A549 treated with GW870086 at 1 μM for 4 hours (cell line): ENCODE measurements at places on chromosomes 3 and 15. TPM values are rescaled to one million over a fixed set of nuclear protein-coding genes. Genes with fewer than 3 reads are reported as not detected.

Gene APOD
- total RNA-seq = 0.79 to 1.2 TPM (median 0.87 TPM) in 5 replicates

Gene STXBP5L
- total RNA-seq = not detected in 5 replicates

Gene SPRED1
- total RNA-seq = 5.7 to 9.6 TPM (median 8.3 TPM) in 5 replicates

Gene GOLGA8T
- total RNA-seq = 0.86 to 2.2 TPM (median 1.9 TPM) in 5 replicates

Gene CELF6
- 0.11 to 0.24 TPM (median 0.16 TPM) in 5 replicates for total RNA-seq

Gene CCDC13
- total RNA-seq = 0.41 to 0.61 TPM (median 0.46 TPM) in 5 replicates

Gene FANCD2OS
- total RNA-seq = not detected in 5 replicates

Gene MRPS25
- total RNA-seq = 42.7 to 63.6 TPM (median 59.6 TPM) in 5 replicates

Gene SI
- not detected in 5 replicates for total RNA-seq

Gene GNAT1
- not detected in 5 replicates for total RNA-seq

Gene TMEM212
- not detected in 5 replicates for total RNA-seq

Gene CCDC54
- not detected in 5 replicates for total RNA-seq

Gene KY
- total RNA-seq = 0.09 to 0.13 TPM (median 0.10 TPM) in 3 of 5 replicates, not detected in the others

Gene NEK4
- 10.7 to 14.5 TPM (median 14.0 TPM) in 5 replicates for total RNA-seq

Gene SNX22
- 0.74 to 1.3 TPM (median 0.99 TPM) in 5 replicates for total RNA-seq

Gene FRMD5
- total RNA-seq = 2.2 to 3.5 TPM (median 2.9 TPM) in 5 replicates

Gene HESX1
- total RNA-seq = 0.21 to 0.75 TPM (median 0.35 TPM) in 4 of 5 replicates, not detected in the other

Gene SST
- not detected in 5 replicates for total RNA-seq

Gene LAMB2
- 86.4 to 110 TPM (median 98.1 TPM) in 5 replicates for total RNA-seq

Gene CLDN1
- total RNA-seq = 18.5 to 23.3 TPM (median 21.3 TPM) in 5 replicates

Gene MUC4
- 0.02 to 0.16 TPM (median 0.07 TPM) in 5 replicates for total RNA-seq

Gene BCHE
- total RNA-seq = 0.73 to 1.2 TPM (median 1.0 TPM) in 5 replicates

Gene CORO2B
- 1.9 to 3.2 TPM (median 2.4 TPM) in 5 replicates for total RNA-seq

Gene MNS1
- 2.1 to 3.1 TPM (median 3.0 TPM) in 5 replicates for total RNA-seq

Gene CPA3
- total RNA-seq = not detected in 5 replicates

Gene NDN
- 0.07 to 0.10 TPM (median 0.10 TPM) in 3 of 5 replicates, not detected in the others for total RNA-seq

Gene SLC15A2
- 0.09 to 0.97 TPM (median 0.19 TPM) in 5 replicates for total RNA-seq

Gene NSMCE3
- 14.8 to 15.6 TPM (median 15.2 TPM) in 5 replicates for total RNA-seq

Gene SLTM
- 62.5 to 81.7 TPM (median 76.2 TPM) in 5 replicates for total RNA-seq

Gene HTR3E
- total RNA-seq = not detected in 5 replicates

Gene GCNT3
- 152 to 158 TPM (median 154 TPM) in 5 replicates for total RNA-seq

Gene NLGN1
- not detected in 5 replicates for total RNA-seq

Gene BUB1B
- 25.4 to 30.8 TPM (median 28.2 TPM) in 5 replicates for total RNA-seq
